ENCODE measurements at places on chromosomes 5 and 9.
A peak's percentile ranks its signal among the peaks of the same experiment; 100 is the strongest.

DNA sequence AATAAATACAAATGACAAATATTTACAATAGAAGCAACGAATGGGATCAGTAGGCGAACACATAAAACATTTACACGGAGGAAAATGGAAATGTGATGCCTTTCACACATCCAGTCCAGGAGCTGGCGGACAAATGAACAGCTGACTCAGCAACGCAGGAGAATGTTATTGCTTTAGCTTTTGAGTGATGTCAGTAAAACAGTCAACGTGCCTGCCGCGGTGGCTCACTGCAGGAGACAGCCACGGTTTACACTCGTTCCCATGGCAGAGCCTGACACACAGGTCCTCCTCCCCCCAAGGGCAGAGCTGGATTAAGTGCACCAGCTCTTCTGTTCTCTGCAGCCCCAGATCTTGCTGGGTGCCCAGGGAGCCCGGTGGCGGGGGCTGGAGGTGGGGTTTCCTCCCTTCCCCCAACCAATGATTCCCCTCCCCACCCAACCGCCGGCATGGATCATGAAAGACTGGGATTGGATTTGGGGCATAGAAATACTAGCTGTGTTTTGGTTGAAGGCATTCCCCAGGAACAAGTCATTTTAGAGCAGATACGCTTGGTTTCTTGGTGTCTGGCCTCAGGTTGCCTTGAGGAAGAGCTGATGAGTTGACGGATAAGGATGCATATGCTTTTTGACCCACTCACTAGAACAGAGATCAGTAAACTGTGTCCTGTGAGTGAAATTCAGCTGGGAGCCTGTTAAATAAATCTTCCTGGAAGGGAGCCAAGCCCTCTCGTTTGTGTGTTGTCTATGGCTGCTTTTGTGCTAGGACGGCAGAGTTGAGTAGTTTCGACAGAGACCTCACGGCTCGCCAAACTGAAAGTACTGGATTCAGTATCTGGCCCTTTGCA, 12.5 kb downstream of the STC2 start:
- ATAC-seq = no peak

DNA sequence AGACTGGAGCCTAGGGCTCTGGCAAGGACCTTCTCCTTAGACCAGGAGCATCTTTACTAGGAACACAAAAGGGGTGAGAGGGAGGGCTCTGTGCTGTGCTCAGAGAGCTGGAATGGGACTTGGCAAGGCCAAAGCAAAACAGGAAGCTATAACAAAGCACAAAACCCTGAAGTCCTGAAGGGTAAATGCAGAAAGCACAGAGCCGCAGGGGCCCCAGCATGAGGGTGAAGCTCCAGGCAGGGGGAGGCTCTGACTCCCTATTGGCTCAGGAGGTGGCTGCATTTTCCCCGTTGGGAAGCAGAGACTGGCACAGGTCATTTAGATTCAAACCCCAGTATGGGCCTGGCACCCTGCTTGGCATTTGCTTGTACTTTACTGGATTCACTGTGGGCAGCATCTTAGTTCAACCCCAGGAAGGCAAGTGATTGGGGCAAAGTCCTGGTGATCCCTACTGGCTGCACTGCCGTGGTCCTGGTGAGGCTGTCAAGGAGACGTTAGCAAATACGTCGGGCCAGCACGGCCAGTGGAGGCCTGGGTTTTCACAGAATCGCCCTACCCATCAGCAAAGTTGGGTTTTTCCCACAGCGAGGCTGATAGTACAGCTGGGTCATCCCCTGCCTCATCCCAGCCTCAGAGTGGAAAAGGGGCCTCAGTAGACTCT, 46.3 kb downstream of the GGTA1 start:
- ATAC-seq = no peak

GRCh38 chr5:135010502-135011354, 23.3 kb downstream of the PITX1 start:
- ATAC-seq = no peak

DNA sequence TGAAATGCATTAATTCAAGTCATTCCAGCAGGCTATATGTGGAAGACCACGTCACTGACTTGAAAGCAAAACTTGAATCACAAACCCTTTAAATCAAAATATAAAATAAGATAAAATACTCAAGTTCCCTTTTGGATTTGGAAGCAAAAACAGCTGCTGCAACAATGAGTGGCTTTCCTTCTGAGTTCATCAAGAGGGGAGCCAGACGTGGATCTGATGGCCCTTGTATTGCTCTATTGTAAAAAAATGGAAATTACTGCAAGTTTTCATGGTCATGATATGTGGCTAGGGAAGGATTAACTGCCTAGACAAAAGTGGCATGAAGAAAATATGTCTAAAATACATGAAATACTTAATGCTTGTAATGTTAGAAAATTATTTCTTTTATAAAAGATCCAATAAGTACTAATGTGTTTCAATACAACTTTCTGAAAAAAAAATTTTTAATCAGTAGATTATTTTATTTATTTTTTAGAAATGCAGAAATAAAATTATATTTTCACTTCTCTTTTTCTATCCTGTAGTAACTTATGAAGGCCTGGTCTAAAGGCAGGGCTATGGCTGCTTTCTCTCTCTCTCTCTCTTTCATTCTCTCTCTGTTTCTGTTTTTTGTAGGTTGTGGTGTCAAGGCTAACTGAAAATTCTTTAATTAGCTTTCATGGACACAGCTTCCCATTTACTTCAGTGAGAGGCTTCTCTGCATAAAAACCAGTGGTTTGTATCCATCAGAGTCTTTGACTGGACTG, 24.0 kb downstream of the LIX1 start:
- no peak for ATAC-seq

- ATAC-seq = no peak
Observed at GRCh38 chr5:1963941-1964451, 81.3 kb upstream of the IRX4 start.

DNA sequence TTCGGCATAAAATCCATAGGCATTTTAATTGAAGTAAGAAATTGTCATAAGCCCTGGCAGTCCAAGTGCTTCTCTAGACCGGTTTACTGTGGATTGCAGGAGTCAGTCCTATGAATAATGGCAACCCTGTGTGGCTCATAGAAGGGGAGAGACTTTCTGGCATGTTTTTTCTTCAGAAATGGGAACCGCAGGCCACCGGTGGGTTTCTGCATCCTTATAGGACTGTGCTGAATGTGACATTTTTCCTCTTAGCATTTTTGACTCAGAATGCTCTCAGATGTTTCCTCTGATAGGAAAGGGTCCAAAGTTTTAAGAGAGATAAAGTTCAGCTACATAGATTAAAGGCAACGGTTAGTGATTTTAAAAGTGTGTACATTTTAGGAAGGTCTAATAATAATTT, 6.3 kb downstream of the DAPK1 start:
- ATAC-seq = no peak

- ATAC-seq = no peak
Observed at GRCh38 chr5:10501554-10502075, 59.9 kb downstream of the ROPN1L start.

- ATAC-seq = no peak
Observed at GRCh38 chr5:176737746-176738636, 72.4 kb upstream of the UNC5A start.

DNA sequence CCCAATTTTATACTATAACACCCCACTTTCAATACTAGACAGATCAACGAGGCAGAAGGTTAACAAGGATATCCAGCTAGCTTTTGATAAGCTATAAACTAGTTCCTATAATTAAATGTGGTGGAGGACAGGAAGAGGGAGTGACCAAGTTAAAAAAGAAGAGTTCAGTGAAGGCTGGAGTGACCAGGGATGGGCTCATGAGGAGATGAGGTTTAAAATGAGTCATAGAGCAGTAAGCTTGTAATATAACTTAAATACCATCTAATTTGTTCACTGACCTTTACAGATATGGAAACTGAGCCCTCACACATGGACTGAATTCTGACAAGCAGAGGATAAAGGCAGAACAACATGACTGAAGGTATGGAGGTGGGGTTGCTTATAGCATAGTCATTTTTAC, 284.5 kb downstream of the SPATA31D1 start:
- ATAC-seq = no peak

DNA sequence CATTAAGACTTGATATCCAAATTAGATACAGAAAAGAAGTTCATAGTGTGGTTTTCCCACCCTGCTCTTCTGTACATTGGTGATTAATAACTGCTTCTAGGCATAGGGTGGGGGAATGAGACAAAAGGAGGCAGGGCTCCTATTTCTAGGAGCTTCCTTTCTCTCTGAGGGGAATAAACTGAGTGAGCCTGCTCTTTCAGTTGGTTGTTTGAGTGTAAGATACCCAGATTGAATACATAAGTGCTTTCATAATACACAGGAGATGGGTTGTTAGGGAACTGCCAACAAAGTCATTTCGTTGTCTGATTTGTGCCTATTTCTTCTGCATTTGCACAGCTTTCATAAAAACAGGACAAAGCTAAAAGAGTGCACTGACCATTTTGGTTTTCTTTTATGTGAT, 48.9 kb upstream of the TTC23L start:
- no peak for ATAC-seq

DNA sequence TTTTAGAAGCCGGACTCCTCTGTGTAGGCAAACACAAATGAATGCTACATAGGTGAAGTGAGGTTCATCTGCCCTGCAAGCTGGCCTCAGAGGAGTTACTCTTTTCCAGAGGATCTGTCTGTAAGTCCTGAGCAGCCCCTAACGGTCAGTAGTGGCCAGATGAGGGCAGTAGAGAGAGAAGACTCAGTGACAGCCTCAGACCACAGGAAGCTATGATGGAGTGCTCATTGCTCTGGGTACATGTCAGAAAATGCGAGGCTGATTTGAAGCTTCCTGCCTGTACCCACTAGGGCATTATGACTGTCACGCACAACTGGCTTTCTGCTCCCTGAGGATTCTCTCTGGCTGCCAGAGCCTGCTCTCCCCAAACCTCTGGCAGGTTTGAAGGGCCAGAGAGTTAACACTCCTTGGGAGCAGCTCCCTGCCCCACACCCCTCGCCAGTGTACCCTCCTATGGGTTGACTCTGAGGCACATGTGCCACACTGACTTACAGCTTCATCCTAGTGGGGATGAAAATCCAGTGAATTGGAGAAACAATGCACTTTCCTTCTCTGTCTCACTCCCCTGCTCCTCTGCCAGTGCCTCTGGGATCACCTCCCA, 141.5 kb downstream of the GABRG2 start:
- ATAC-seq = no peak

DNA sequence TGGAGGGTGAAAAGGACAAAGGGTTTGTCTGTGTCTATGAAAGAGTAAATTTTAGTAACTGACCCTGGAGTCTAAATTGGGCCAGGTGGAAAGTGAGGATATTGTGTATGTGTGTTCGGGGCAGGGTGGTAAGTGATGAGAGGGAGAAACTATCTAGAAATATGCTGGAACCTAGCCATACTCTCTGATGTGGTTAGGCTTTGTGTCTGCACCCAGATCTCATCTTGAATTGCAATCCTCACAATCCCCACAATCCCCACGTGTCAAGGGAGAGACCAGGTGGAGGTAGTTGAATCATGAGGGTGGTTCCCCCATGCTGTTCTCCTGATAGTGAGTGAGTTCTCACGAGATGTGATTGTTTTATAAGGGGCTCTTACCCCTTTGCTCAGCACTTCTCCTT, 60.6 kb downstream of the COMMD10 start:
- ATAC-seq = peak; percentile 43

DNA sequence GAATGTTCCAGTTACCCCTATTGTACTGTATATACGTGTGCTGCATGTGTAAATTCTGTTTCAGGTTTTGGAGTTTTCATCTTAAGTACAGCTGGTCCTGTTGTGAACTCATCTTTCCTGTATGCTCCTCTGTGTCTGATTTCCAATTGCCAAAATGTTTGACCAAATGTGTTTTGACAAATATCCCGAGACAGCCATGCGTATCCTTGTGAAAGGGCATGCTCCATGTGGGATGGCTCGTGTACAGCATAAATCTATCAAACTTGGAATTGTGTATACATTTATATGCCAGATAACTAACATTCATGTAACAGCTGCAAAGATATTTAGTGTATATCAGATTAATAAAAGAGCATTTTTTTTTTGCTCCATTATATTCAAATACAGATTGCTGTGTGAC, 69.5 kb upstream of the IQGAP2 start:
- ATAC-seq = no peak

DNA sequence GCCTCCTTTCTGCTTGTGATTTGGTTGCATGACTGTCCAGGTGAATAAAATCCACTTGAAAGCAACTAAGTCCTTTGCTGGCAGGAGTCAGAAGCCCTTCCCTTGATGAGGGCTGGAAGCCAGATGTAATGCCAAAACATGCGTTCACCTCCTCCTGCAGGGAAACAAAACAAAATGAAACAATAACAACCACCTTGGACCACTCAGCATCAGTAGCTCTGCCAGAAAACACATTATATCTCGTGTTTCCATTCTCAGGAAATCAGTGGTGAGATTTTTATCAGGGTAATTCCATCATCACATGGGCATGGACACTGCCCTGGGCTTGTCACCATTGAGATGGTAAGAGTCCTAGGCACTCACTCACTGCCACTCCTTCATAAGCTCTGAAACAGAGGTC, 350.3 kb upstream of the ACTBL2 start:
- ATAC-seq = no peak

- peak; percentile 83 for ATAC-seq
Observed at GRCh38 chr5:160021831-160022446, 13.0 kb downstream of the TTC1 start.

GRCh38 chr5:156359476-156359875, 32.5 kb downstream of the SGCD start:
- no peak for ATAC-seq

DNA sequence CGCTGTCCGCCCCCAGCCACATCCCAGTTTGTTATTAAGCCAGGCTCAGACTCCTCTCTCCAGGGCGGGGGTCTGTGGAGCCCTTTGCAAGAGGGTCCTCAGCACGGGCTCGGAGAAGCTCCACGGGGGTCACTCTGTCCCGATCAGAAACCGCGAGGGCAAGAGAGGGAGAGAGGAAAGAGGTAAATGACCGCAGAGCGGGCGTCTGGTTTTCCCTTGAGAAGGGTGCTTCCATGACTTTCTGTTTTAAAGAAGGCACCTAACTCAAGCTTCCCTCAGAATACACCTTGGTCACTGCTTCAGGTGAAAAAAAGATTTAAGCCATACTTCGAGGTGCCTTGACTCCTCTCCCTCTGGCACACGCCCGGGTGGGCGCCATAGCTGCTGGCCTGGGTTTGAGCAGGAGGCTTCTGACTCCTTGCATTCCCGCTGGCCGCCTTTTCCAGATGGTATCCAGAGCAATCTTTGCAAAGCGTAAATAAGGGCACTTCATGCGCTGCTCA, 5.8 kb upstream of the TERT start:
- ATAC-seq = no peak

DNA sequence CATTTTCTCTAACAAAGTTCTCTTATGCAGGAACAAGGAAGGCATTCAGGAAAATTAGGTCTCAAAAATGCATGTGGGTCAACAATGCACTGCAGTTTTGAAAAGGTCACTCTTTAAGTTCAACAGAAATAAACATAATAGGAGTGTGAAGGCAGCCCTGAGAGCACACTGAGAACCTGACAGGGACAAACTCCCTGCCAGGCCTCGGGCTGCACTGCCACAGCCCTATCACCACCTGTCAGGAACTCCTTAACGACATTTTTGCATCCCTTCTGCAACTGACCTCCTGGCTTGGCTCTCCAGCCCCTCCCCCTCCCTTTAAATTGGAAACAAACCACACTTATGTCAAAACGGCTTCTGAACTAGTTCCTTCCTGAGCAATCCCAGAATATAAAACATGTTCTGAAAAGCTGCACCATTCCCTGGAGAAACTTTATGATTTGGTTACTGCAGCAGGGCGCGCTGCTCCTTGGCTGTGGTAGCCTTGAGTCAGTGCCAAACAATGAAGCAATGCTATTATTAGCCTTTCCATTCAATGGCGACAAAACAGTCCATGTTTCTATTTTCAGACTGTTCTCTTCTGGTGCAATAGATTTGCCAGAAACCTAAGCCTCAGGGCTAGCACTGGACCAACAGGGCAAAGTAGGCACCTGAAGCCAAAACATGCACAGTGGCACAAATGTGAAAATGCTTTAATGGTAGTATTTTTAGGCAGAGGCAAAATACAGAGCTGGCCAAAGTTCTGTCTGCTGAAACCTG, 160.1 kb upstream of the ZNF608 start:
- no peak for ATAC-seq
